Stimulated activated CD4-positive, alpha-beta T cell treated with anti-CD3 and anti-CD28 coated beads, Interleukin-12 subunit alpha, Interleukin-12 subunit beta, amount 100 ng/mL, for 24 hours (primary cell): ENCODE measurements at places on chromosomes 2 and 18.

DNA sequence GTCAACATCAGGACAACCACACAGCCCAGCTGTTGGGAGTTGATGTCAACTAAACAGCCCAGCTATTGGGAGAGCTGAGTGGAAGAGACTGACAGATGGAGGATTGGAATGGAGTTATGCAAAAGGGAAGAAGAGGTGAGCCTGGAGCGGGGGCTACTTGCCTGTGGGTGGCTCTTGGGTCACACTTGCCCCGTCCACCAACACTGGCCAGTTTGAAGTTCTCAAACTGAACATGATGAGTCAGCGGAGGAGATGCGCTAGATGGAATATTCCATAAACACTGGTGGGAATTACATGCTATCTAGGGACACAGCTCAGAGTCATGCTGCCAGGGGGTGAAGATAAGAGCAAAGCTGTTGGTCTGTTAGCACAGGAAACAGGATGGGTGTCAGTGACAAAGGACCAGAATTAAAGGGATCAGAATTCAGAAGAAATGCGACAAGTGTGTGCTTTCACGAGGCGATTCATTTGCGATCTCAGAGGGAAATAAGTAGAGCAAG, 33.2 kb upstream of the AGAP1 start:
- DNase-seq, result no peak

- no peak for DNase-seq
Measured at GRCh38 chr2:166436189-166436588, 57.9 kb downstream of the SCN7A start.

GRCh38 chr2:6866982-6867381, 1.3 kb upstream of the CMPK2 start:
- DNase-seq, result no peak

- no peak for DNase-seq
Measured at GRCh38 chr2:218075975-218076811, 7.1 kb downstream of the RUFY4 start.

DNA sequence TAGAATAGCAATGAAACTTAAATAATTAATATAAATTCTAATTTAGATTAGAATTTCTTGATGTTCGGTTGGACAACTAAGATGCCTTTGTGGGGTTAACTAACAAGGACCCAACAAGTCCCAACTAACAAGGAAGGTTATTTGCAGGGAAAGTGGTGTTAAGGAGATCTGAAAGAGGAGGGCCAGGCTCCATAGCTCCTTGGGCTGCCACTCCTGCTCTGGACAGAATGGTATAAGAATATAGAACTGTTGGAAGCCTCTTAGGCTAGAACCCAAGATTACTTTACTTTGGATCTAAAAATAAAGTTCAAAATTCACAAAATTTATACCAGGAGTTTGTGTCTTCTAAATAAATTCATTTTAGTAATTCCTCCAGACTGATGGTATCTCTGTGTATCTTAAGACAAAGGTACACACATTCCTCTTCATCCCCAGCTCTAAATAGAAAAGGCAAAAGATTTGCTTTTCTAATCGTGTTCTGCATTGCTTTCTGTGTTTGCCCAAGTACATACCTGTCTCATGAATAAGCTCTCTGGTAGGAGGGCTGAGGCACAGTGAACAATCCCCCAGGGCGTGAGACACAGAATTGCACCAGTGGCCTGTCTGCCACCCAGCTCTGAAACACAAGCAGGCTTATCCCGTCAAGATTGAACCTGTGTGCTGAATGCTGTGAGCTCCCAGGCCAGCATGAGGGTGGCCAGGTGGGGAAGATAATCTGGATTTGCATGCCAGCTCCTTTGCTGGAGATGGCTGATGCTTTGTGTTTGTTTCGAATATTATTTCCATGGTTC, 176.0 kb downstream of the ACKR3 start:
- no peak for DNase-seq

GRCh38 chr2:65317841-65318240, 90.2 kb downstream of the ACTR2 start:
- DNase-seq, result no peak
